ENCODE measurements at places on chromosomes 5 and 9.
A peak's percentile ranks its signal among the peaks of the same experiment; 100 is the strongest.

DNA sequence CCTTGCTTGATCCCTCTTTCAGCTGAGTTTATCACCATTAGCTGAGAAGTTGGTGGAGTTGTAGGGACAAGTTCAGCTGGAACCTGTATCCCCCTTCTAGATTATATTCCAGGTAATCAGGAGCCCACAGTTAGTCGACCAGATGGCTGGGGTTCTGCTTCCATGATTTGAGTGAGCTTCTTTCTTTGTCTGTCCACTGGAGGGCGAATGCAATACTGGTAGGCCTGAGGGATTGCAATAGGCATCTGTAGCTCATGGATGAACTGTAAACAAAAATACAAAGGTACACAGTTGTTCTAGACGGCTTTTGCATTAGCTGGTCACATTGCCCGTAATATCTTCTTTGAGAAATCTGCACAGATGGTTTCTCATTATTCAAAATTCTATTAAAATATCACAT lies 88.9 kb downstream of the PCSK5 start:
- peak; percentile 11 for DNase-seq

GRCh38 chr5:125277494-125278154 lies 531.2 kb upstream of the ZNF608 start:
- DNase-seq: peak; percentile 97

GRCh38 chr5:6847870-6848269 lies 134.6 kb downstream of the TENT4A start:
- DNase-seq: no peak

DNA sequence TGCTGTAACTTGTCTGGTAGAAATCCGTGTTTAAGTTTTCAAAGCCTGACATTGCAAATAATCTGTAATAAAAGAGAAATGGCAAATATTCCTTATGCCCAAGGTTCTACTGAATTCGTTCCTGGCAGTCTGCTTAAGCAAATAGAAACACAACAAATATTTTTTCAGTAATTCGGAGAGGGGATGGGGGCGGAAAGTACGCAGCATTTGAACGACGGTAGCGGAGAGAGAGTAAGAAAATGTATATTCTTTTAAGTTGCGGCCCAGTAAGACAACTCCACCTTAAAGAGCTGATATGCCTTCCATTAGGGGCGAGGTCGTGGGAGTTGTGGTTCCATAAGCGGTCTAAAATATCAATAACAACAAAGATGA lies 569 bp downstream of the YIPF5 start:
- DNase-seq: no peak

DNA sequence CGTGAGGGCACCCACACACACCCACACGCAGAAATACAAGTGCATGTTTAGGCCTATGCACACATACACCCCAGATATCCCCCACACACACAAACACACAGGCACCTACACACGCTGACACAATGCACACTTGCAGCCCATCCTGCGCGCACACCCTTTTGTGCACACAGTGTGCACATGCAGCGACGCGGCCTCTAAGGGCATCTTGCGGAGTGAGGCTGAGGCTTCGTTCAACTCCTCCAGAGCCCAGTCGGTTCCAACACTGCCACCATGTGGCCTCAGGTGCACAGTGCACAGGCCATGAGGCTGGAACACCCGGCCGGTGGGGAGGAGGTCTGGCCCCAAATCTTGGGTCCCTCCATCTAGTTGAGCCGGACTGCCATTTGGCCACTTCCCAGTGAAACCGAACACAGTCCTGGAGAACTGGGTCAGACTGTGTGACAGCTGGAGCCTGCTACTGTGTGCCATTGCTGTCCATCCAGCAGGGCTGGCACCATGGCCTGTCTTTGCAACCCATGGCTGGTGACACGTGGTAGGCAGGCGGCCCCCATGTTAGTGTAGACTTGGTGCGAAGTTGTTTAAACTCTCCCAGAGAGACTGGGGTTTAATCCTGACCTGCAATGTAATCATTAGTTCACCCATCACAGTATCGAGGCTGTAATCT lies 97.7 kb upstream of the MVB12B start:
- DNase-seq: peak; percentile 37

- DNase-seq: no peak
Measured at GRCh38 chr5:65078331-65078730, 309.6 kb downstream of the CWC27 start.

DNA sequence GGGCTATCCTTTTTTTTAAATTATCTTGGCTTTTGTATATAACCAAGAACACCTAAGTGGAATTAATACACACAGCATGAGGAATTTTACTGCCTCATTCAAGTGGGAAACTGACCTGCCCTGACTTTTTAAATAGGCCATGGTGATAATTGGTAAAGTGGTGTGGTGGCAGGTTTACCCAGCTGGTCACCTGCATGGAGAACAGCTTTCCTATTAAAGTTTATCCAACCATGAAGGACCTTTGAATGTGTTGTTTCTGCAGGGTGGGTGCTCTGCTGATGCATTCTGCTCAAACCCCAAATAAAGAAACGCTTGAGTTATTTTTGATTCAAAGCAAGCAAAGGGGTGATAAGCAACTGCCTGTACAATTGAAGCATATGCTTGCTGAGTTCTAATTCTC lies 261.0 kb upstream of the GRIN3A start:
- no peak for DNase-seq

DNA sequence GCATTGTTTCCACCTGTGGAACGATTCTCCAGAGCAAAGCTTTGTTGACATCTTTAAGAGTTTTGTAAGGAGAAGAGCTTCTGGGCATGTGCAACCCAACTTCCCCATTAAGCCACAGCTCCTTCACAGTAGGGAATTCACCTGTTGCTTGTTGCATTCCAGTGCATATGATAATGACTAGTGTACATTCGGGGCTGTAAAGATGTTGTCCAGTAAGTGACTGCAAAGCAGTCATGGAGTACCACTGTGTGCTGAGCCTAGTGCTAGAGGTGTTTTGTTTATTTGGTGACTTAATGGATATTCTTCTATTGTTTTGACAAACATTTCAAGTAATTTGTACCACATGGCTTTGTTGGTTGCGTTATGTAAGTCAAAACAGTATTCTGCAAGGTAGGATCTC lies 12.8 kb downstream of the UGCG start:
- DNase-seq: no peak

DNA sequence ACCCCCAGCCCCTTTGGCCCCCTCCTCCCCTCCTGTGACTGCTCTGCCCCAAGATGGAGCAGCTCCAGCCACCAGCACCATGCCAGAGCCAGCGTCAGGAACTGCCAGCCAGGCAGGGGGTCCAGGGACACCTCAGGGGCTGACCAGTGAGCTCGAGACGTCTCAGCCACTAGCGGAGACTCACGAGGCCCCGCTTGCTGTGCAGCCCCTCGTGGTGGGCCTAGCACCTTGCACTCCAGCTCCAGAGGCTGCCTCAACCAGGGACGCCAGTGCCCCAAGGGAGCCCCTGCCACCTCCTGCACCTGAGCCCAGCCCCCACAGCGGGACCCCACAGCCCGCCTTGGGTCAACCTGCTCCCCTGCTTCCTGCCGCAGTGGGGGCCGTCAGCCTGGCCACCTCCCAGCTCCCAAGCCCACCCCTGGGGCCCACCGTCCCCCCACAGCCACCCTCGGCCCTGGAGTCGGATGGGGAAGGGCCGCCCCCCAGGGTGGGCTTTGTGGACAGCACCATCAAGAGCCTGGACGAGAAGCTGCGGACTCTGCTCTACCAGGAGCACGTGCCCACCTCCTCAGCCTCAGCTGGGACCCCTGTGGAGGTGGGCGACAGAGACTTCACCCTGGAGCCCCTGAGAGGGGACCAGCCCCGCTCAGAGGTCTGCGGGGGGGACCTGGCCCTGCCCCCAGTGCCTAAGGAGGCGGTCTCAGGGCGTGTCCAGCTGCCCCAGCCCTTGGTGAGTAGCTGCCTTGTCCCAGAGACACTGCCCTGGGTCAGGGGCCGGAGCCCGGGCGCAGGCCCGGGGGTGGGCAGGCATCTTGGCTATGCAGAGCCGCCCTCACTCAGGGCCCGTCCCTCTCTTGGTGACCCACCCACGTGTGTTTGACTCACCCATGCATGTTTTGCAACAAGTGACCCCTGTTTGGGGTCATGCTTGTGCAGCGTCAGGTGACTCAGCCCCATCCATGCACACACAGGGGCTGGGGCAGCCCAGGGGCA lies 105.2 kb downstream of the WNK2 start:
- peak; percentile 52 for DNase-seq

DNA sequence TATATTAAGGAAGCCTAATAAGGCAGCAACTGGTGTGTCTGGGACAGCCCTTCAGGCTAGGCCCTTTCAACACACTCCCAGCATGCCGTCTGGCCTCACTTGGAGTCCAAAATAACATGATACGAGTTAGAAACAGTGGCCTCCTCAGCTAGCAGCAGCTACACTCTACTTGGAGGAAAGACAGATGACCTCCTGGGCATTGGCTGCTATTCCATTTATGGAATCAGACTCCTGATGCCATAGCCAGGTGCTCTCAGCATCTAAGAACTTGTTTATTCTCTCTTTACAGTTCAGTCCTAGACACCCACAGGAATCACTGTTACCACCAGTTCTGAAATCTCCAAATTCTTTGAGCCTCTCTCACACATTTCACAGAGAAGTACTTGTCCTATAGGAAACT lies 31.8 kb downstream of the RUSC2 start:
- DNase-seq: no peak

GRCh38 chr5:171855798-171856763 lies 70.5 kb downstream of the SMIM23 start:
- DNase-seq: peak; percentile 32

GRCh38 chr5:180785794-180786221 lies 16.8 kb downstream of the MGAT1 start:
- DNase-seq: peak; percentile 41

GRCh38 chr5:105947461-105947860 lies 1723.3 kb downstream of the EFNA5 start:
- no peak for DNase-seq

GRCh38 chr5:179753971-179754370 lies 21.3 kb downstream of the MAML1 start:
- DNase-seq: no peak

DNA sequence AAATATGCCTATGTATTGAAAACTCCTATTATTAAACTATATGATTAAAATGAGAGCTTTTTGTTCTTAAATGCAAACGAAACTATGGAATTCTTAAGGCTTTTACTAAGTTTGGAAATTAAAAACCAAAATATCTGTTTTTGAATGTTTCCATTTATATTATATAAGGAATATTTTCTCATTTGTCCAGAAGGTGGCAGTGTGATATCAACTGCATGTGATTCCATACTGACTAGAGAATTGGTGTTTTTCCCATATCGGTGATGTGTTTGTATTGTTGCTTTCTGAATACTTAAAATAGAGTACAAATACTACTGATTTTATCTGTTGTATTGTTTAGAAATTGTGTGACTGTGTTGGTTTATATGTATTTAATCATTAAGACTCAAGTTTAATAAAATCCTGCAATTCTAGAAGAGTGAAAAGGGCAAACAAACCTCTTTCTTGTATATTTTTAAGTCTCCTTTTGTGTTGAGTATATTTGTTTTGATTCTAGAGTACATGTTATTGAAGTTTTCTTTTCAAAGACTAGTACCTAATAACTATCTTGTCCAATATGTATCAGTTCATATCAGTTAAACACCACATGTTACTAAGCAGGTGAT lies 320.8 kb downstream of the CCDC171 start:
- DNase-seq: peak; percentile 41

DNA sequence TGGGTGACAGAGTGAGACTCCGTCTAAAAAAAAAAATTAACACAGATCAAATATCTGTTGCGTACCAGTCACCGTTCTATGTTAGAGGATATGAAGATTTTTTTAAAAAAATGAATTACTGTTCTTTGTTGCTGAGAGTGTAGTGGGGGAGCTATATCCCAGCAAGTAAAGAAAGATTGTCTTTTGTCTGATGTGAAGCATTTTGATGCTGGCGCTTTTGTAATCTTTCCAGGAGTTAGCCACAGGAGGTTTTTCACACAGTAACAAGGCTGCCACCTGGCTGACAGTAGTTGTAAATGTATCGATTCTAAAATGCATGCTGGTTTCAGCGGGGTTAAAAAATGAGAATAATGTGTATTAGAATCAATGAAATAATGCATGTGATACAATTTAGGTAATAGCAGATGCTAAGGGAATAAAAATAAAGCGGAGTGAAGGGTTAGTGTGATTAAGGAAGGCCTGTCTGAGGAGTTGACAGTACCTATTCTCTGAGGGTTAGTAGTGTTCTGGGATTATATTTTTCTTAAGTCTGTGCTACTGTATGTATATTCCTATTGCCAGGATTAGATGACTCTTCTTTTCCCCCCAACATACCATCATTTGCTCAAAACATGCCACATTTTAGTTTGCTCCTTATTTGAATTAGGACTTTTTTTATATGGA lies 3.4 kb downstream of the LMNB1 start:
- peak; percentile 66 for DNase-seq

DNA sequence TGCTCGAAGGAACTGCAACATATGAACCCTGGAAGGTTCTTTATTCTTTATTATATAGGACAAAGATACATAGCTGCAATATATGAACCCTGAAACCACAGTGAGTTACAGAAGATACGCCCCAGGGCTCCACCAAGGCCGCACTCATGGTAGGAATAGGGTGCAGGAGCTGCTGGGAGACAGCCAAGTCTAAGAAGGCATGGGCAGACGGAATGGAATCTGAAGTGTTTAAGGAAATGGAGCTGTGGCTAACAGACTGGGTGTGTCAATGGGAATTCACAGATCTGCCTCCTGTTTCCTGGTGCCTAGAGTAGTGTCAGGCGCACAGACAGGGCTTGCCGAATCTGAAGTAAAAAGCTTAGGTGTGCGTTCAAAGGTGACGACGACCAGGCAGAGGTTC lies 286.4 kb downstream of the DENND1A start:
- no peak for DNase-seq

GRCh38 chr9:128420060-128420650 lies 502 bp upstream of the CERCAM start:
- peak; percentile 63 for DNase-seq

DNA sequence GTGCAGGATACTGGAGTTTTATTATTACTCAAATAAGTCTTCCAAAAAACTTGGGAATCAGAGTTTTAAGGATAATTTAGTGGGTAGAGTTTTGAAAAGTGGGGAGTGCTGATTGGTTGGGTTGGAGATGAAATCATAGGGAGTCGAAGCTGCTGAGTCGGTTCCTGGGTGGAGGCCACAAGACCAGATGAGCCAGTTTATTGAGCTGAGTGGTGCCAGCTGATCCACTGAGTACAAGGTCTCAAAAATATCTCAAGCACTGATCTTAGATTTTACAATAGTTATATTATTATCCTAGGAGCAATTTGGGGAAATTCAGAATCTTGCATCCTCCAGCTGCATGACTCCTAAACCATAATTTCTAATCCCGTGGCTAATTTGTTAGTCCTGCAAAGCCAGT lies 804.9 kb upstream of the SEMA6A start:
- no peak for DNase-seq

- DNase-seq: peak; percentile 17
Measured at GRCh38 chr5:164289526-164289925, 784.1 kb downstream of the MAT2B start.

DNA sequence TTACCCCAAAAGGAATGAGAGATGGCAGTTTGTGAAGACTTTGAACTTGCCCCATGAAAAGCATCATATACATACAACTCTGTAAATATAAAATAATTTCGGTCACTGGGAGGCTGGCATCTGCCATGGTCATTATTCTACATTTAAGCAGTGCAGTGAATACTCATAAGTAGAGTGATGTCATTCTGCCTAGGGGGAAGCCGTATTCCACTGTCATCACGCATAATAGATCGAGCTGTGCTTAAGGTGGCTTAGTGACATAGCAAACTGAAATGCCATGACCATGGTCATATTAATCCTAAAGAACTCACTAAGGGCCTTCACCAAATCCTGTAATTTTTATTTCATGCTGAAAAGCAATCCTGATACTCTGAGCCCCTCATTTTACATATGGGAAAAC lies 42.4 kb upstream of the NR4A3 start:
- no peak for DNase-seq

GRCh38 chr5:12357626-12358025 lies 453.4 kb upstream of the CTNND2 start:
- no peak for DNase-seq
